ENCODE measurements at places on chromosomes 16 and 17.

- DNase-seq = no peak
These were observed 325.1 kb upstream of the KCNJ16 start for GRCh38 chr17:69749911-69750310.

- peak; percentile 33 for DNase-seq
These were observed 1.9 kb downstream of the PHF12 start for GRCh38 chr17:28949185-28950016.

DNA sequence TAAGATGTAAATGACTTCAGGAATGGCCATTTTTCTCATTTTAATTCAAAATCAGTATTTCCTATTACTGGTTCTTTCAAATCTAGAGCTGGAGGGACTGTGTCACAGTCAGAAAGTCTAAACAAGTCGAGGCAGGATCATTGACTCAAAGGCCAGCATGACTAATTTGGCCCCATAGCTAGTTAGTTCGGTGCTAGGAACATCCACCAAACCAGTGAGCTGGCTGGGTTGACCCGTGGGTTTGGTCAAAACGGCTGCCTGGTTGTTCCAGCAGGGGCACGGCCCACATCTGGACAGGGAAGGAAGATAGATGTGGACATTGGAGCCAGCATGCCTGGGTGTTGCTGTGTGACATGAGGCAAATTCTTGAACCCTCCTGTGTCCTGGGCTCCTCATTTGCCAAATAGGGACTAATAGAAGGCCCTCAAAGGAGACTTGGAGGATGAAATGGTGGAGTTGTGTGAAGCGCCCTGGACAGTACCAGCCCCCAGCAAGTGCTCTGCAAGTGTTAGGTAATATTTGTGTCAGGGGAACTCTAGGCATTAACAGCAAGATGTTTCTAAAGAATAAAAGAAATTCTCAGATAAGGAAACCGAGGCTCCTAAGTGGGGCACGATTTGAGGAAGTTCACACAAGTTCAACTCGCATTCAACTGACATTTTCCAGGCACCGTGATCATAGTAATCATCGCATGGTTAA lies 46.2 kb downstream of the MEOX1 start:
- peak; percentile 69 for DNase-seq

DNA sequence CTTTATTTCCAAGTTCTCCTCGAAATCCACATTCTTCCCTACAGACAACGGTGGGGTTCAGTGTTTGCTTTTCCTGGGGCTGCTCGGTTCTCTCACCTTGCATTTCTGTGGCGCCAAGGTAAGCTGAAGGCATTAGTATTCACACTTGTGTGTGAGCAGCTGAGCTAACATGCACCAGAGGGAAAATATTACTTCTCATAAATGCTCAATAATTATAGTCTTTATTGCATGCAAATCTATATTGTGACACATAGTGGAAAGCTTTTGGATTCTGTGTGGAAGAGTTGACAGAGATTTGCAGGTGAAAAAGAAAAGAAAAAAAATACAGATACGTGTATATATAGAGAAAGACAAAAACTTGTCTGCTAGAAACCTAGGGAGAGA lies 411.8 kb downstream of the MAF start:
- no peak for DNase-seq

- DNase-seq = no peak
These were observed 39.1 kb downstream of the PSME3IP1 start for GRCh38 chr16:57146735-57147134.

GRCh38 chr17:64506201-64506575 lies at the start of gene DDX5:
DDX5 (minus strand) TSS chr17:64506289; CDS start chr17:64506119, 170 bp downstream.
- DNase-seq = peak; percentile 95

GRCh38 chr16:88487920-88488851 lies 35.1 kb downstream of the ZFPM1 start:
- DNase-seq = no peak

- peak; percentile 5 for DNase-seq
These were observed 31.7 kb upstream of the NUDT16L1 start for GRCh38 chr16:4661661-4662060.

DNA sequence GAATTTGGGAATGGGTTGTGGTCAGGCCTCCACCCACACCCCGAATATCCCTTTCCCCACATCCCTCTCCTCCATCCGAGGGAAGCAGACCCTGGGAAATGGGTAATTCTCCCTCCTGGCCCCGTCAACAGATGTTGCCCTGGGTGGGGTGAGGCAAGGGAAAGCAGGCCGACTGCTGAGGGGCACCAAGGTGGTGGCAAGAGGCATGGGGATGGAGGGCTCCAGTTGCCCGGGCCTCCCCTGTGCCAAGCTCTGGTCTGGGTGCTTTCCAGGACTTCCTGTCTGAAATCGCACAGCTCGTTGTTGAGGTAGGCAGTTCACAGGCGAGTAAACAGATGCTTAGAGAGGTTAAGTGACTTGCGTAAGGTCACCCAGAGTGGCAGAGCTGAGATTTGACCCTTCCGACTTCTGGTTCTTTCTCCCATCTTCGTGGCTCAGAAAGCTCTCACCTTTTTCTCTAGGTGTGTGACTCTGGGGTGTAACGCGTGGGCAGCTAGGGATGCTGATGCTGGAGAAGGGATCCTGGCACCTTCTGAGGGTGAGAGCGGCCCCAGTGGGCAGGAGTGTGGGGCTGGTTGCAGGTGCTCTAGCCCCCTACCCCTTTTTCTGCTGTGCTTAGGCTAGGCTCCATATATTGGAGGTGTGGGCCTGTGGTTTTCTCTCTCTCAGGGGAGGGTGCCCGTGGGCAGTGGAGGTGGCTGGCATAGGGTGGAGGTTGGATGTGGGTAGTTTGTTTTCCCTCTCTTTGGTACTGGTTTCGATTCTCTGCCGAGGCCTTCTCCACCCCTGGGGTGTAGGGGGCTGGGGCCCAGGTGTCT lies 17.2 kb downstream of the RARA start:
- no peak for DNase-seq

DNA sequence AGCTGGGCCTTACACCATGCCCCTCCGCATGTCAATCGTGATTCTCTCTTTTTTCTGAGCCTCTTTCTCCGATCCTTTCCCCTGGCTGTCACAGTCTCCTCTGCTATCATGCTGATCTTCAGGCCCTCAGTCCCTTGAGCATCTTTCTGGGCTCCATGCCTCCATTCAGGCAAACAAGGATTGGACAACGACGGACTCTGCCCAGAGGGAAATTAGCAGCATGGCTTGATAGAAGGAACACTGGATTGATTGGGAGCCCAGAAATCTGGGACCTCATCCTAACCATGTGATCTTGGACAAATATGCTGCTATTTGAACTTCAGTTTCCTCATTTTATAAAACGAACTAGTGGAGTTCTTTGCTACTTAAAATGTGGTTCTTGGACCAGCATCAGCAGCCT lies 19.6 kb upstream of the PHF12 start:
- no peak for DNase-seq

- peak; percentile 31 for DNase-seq
These were observed 34.8 kb downstream of the COTL1 start for GRCh38 chr16:84582958-84583516.

DNA sequence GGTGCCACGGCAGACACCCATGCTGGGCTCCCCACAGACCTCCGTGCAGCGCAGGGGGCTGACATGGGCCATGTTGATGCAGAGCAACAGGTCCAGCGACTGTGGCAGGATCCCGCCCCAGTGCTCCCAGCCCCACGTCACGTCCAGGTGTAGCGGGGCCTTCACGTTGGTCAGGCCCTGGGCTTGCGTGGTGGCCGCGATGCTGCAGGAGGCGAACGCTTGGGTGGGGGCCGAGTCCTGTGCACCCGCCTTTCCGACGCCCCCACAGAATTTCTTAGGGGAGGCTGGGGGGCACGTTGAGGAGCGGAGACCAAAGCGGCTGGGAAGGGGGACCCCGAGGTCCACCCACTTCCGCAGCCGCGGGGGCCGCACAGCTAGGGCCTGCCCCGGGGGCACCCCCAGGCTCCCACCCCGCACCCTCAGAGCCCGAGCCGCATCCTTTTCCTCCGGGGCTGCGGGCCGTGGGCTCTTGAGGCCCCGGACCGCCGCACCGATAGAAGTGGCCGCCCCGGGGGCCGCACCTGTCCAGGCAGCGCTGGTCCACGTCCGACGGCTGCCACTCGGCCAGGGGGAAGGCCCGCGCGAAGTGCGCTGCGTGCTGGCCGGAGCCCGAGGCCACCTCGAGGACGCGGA lies 416 bp downstream of the METTL26 start:
- no peak for DNase-seq

- DNase-seq = no peak
These were observed 367.6 kb downstream of the CDH11 start for GRCh38 chr16:64754279-64754678.

DNA sequence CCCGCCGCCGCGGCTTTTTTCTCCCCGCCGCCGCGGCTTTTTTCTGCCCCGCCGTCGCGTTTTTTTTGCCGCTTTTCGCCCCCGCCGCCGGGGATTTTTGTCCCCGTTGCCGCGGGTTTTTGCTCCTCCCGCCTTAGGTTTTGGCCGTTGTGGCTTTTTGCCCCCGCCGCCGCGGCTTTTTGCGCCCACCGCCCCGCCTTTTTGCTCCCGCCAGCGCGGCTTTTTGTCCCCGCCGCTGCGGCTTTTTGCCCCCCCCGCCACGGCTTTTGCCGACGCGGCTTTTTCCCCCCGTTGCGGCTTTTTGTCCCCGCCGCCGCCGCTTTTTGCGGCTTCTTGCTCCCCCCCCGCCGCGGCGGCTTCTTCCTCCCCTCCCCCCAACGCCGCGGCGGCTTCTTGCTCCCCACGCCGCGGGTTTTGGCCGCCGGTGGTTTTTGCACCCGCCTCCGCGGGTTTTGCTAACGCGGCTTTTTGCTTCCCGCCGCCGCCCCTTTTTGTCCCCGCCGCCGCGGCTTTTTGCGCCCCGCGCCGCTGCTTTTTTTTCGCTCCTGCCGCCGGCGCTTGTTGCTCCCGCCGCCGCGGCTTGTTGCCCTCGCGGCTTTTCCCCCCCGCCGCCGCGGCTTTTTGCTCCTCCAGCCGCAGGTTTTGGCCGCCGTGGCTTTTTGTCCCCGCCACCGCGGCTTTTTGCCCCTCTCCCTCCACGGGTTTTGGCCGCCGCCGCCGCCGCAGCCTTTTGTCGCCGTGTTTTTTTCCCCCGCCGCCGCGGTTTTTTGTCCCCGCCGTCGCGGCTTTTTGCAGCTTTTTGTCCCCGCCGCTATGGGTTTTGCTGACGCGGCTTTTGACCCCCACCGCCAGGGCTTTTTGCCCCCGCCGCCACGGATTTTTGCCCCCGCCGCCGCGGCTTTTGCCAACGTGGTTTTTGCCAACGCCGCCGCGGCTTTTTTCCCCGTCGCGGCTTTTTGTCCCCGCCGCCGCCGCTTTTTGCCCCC lies 150.3 kb downstream of the KCNJ18 start:
- DNase-seq = no peak

- DNase-seq = no peak
These were observed 10.8 kb upstream of the ANKS4B start for GRCh38 chr16:21222495-21223337.

- no peak for DNase-seq
These were observed 13.4 kb downstream of the EMC6 start for GRCh38 chr17:3682033-3682432.

- DNase-seq = no peak
These were observed 229.2 kb upstream of the WSCD1 start for GRCh38 chr17:5840811-5841446.

- DNase-seq = no peak
These were observed 202.4 kb downstream of the IRF8 start for GRCh38 chr16:86101137-86101896.

DNA sequence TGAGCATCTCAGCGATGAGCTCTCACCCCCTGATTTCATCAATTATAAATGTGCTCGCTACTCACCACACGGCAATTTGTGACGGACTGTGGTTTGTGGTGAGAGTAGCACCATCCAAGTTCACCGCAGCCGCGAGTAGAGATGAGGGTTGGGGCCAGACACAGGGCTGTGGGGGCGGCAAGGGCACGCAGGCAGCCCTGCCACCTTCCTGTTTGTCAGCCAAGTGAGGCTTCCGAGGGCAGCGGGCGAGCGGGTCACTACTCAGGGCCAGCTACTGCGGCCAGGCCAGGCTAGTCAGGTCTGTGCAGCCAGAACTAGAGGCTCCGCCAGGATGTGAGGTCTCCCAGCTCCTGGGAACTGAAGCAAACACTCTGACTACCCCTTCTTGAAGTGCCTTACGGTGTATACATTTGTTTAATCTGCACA lies 39.6 kb upstream of the MEOX1 start:
- peak; percentile 85 for DNase-seq

DNA sequence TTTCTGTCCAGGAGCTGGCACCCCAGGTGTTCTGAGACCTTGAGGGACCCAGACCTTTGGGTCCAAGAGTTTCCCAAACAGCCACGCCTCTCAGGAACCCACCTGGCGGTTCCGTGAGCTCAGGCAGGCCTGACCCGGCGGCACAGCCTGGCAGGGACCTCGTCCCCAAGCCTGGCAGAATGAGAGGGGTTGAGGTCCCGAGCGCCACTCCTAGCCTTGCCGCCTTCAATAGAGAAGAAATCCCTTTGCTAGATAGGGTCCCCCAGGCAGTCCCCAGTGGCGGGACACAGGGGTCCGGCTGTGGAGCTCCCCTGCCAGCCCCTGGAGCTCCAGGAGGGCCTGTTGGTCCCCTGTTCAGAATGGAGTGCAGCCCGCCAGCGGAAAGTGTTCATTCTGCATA lies 10.5 kb upstream of the CLEC18A start:
- DNase-seq = no peak

- no peak for DNase-seq
These were observed 220.6 kb downstream of the HS3ST4 start for GRCh38 chr16:25912321-25912720.

GRCh38 chr17:73901661-73902415 lies 257.6 kb upstream of the SDK2 start:
- DNase-seq = peak; percentile 8

DNA sequence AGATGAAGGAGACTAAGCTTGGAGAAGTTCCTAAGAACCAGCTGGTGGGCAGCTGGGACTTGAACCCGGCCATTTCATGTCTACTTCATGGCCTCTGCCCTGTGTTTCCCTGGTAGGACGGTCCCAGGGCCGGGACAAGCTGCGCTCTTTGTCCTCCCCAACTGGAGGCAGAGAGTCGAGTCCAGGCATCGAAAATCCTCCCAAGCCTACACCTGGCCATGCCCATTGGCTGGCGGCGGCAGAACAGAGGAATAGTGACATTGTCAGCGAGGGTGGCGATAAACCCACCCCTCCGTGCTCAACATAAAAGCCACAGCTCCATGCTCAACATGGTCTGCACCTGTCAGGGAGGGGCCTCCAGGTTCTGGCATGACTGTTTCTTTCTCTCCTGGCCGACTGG lies 77.7 kb downstream of the RBFOX3 start:
- no peak for DNase-seq

GRCh38 chr17:81123052-81124048 lies 42.0 kb upstream of the PVALEF start:
- no peak for DNase-seq

- DNase-seq = no peak
These were observed 37.8 kb downstream of the TIMM22 start for GRCh38 chr17:1034652-1035210.

DNA sequence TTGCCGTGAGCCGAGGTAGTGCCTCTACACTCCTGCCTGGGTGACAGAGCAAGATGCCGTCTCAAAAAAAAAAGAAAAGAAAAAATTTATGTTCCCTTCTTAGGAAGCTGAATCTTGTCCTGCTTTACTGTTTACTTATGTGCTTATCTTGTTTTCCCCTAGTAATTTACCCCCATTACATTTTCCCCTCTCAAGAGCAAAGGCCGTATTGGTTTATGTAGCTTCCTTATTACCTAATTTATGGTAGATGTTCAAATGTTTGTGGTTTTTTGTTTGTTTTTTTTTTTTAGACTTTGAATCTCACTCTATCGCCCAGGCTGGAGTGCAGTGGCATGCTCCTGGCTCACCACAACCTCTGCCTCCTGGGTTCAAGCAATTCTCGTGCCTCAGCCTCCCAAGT lies 10.3 kb upstream of the SLC52A1 start:
- no peak for DNase-seq
